ENCODE measurements at places on chromosomes 11 and 22. TPM values are rescaled to one million over a fixed set of nuclear protein-coding genes. Genes with fewer than 3 reads are reported as not detected.
A peak's percentile ranks its signal among the peaks of the same experiment; 100 is the strongest.

GRCh38 chr22:25382762-25383161 is 163.3 kb downstream of the CRYBB2 start:
- DNase-seq, result no peak

DNA sequence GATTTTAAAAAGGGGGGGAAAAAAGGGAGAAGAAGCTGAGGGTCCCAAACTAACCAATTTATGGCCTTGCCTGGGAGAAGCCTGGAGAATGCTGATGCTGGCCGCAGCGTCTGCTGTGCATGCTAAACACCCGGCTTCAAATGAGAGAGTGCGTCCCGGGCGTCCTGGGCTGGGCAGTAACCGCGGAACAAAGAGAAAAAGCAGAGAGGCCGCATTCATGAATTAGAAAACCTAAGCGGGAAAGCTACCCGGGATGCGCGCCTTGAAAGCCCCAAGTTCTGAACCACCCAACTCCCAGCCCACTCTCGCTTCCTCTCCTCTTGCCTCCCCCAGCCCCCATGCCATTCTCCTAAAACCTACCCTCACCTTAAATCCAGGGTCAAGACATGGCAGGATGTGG is 6.5 kb downstream of the MN1 start:
- DNase-seq, result no peak

- peak; percentile 71 for DNase-seq
Measured at GRCh38 chr22:34001701-34002466, 81.6 kb upstream of the LARGE1 start.

Gene MOGAT2
- not detected for polyA plus RNA-seq

- no peak for DNase-seq
Measured at GRCh38 chr11:111512296-111513239, at the start of gene BTG4. Gene BTG4, minus strand, starts transcription at chr11:111512386. Its CDS starts 13,610 bp downstream, at chr11:111498776.

Gene RAPSN
- polyA plus RNA-seq, result 0.05 TPM

GRCh38 chr22:27483095-27483785 is 318.3 kb downstream of the MN1 start:
- DNase-seq, result no peak

DNA sequence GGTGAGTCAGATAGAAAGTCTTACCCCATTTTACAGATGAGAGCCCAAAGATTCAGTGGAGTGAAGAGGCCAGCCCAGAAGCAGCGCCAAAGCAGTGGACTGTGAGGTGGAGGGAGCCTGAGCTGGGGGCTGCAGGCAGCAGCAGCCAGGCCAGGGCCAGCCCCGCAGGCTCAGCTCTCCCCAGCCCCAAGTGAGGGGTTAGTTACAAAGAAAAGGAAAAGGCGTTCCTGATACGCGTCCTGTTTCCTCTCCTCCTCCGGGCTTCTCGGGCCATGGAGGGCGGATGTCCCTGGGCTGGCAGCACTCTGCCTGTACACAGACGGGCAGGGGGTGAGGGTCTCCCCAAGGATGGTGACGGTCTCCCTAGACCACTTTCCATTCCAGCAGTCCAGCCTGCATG is 44.9 kb downstream of the ARRB1 start:
- no peak for DNase-seq

GRCh38 chr11:130858215-130858614 is 58.1 kb downstream of the SNX19 start:
- DNase-seq, result no peak

- DNase-seq, result no peak
Measured at GRCh38 chr22:39147335-39148025, 5.0 kb downstream of the CBX7 start.

Measured in mammary epithelial cell (primary cell).